ENCODE measurements at places on chromosomes 1 and 21.

DNA sequence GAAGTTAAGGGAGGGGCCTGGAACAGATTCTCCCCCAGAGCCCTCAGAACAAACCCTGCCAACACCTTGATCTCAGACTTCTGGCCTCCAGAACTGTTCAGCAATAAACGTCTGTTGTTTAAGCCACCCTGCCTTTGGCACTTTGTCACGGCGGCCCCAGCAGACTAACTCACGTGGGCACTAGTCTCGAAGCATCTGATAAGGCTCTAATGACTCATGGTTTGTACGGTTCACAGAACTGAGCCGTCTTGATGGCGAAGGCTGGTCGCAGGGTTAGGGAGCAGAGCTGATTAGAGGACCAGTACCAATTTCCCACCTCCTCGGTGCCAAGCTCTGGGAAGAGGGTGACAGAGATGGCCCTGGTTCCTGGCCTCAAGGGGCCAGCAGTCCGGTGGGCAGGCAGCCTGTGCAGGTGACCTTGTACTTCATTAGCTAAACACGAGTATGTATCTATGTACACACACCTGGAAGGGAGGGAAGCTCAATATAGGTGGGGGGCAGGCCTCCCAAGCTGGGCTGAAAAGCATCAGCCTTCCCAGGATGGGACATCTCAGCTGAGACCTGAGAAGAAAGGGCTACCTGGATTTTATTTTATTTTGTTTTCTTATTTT lies 112.8 kb downstream of the MRPS6 start:
- DNase-seq: no peak

GRCh38 chr21:42187976-42188653 lies 30.8 kb upstream of the ABCG1 start:
- no peak for DNase-seq

DNA sequence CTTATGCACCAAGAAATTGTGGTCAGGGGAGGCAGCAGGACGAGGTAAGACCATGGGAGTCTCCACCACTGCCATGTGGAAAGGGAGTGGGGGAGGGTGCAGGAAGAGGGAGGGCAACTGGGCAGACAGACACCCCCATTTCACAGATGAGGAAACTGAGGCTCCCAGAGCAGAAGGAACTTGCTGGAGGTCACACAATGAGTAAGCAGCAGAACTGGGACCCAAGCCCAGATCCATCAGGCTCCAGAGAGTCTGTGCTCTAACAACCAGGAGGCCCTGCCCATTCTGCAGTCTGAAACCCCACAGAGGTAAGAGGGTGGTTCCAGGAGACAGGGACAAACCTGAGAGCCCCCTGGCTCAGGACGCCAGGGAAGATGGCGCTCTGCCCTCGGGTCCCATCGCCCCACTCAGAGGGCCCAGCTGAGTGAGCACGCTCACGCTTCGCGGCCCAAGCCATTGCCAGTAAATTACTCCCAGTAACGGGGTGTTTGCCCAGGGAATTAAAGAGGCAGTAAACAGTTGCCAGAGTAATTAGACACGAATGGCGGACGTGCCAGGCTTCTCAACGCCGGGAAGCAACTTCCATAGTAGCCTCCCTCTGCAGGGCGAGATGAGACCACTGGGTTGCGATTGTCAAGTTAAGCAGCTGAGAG lies 59.2 kb downstream of the MATN1 start:
- DNase-seq: no peak

DNA sequence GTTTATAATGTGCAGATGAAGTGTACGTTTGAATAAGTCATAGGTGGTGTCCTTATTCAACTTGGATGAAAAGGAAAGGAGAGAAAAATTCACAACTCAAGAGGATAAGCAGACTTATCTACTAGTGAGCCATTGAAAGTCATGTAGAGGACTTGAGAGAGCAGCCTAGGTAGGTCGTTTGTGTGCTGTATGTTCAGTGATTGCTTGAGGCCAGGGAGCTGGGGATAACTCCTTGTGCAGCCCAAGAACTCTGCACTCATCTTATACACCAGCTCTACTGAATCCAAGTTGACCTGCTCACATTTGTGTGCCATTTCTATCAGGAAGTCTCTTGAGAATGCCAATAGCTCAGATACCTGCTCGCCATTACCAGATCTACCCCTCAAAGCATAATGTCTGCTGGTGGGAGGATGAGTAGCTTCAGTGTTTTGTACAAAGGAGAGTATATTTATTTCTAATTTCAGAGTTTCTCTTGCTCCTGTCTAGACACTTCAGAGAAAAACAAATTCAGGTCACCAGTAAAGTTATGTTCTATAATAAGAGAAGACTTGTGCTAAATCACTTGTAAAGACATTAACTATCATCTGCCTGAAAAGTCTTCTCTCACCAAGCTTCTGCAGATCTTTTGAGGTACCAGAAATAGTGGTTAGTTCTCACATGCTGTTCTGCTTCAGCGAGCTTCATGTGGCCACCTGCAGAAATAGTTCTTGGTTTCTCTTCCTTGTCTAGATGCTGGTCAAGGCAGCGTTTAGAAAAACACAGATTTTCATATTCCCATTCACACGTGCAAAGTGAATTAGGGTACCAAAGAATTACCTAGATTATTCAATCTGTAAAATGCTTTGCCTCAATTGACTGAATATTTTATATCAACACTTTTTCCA lies 10.8 kb downstream of the S1PR1 start:
- no peak for DNase-seq

GRCh38 chr1:158494796-158495195 lies 22.8 kb downstream of the OR10R2 start:
- DNase-seq: no peak

- no peak for DNase-seq
Observed at GRCh38 chr1:22907528-22907927, 65.1 kb downstream of the LACTBL1 start.

- peak; percentile 95 for DNase-seq
Observed at GRCh38 chr1:28259252-28259933, at the start of gene SESN2. Gene SESN2 (plus strand): TSS chr1:28259518. CDS start chr1:28259848, 330 bp downstream.

- no peak for DNase-seq
Observed at GRCh38 chr1:42961312-42962091, 2.8 kb upstream of the SLC2A1 start.

GRCh38 chr21:34179204-34179935 lies 106.0 kb downstream of the MRPS6 start:
- no peak for DNase-seq

DNA sequence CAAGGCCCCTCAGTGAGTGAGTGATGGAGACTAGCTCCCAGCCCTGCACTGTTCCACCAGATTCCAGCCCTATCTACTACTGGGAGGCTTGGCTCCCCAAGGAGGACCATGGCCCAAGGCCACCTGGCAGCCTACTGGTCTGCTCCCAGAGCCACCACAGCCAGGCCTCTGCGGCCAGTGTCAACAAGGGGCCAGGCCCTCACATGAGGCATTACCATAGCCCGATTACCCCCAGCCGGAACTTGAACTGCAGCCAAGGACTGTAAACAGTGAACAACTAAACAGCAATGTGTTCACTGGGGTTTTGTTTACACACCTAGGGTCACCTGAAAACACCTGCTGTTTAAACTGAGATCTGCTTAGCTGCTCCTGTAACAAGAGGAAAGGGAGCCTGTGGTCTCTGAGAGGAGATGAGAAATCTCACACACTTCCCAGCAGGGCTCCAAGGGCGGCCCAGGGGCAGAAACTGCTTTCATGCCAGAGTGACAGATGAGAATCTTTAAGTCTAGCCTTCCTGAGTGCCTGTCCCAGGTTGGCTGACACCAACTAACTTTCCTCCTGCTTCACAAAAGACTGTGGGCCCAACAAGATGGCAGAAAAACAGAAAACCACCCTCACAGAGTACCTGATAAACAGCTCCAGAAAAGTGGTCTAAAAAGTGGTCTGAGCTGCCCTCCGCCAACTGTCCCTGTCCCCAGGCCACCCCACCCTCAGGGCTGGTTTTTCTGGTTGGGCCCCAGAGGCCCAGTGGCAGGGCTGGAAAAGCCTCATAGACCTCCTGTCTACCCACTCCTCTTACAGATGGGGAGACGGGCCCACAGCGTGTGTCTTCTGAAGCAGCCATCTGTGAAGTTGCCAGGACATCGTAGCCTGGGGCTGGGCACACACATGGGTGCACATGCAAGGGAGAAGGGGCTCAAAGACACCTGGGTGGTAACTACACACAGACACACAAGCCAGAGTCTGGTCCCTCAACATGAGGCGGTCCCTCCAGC lies 28.8 kb downstream of the MEF2D start:
- DNase-seq: peak; percentile 89

DNA sequence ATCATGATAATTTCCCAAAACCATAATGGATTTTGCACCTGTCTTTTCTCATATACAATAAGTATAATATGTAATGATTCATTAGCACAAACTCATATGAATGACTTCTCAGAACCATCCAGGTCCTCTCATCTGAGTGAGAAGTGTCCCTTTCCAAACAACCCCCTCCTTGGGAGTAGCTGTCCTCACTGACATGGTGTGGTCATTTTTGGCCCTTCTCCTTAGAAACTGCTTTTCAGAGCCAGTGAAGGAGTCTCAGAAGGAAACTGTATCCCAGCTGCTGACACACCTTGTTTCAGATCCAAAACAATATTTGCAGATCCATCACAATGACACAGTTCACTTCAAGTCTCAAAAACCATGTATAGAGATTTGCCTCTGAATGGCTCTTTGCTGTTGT lies 95.5 kb downstream of the MIS18A start:
- DNase-seq: no peak

GRCh38 chr1:81912383-81912782 lies 111.6 kb downstream of the ADGRL2 start:
- DNase-seq: peak; percentile 46

- no peak for DNase-seq
Observed at GRCh38 chr21:25361097-25361496, 246.2 kb downstream of the MRPL39 start.

DNA sequence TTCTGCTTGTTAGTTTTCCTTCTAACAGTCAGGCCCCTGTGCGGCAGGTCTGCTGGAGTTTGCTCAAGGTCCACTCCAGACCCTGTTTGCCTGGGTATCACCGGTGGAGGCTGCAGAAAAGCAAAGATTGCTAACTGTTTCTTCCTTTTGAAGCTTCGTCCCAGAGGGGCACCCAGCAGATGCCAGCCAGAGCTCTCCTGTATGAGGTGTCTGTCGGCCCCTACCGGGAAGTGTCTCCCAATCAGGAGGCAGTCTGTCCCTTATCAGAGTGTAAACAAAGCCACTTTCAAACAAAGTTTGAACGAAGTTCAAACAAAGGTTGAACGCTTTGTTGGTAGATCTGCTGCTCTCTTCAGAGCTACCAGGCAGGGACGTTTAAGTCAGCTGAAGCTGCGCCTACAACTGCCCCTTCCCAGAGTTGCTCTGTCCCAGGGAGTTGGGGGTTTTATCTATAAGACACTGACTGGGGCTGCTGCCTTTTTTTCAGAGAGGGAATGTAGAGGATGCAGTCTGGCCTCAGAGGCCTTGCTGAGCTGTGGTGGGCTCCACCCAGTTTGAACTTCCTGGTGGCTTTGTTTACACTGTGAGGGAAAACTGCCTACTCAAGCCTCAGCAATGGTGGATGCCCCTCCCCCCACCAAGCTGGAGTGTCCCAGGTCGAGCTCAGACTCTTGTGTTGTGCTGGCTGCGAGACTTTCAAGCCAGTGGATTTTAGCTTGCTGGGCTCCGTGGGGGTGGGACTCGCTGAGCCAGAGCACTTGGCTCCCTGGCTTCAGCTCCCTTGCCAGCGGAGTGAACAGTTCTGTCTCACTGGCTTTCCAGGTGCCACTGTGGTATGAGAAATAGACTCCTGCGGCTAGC lies 401.8 kb downstream of the SRGAP2C start:
- DNase-seq: no peak

GRCh38 chr21:37869661-37870060 lies 46.6 kb downstream of the KCNJ6 start:
- no peak for DNase-seq

DNA sequence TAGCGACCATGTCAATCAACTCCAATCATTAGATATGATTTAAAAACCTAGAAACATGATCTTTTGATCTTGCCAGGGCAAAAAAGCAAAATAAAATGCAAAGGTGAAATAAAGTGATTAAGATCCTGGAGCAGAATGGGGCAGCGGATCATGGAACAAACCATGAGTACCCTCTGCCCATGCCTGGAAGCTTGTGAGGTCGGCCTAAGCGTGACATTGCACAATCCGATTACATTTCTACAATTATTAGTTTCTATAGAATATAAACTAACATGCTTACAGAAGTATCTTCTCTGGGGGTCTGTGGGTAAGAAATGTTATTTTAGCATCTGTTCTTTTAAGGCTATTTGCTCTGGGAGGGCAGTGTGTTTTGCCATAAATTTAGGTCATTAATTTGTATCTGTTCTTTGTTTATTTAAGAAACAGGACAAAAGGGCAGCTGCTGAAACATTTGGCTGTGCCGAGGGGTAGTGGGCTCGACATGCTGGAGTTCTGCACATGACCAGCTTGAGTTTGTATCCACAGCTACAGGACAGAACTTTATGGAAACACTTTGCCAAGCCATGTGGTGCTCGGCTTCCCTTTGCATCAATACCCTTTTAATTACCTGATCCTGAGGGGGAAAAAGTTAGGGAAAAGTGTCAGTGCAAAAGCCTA lies 55.9 kb downstream of the ZBTB18 start:
- no peak for DNase-seq

GRCh38 chr1:200337410-200337809 lies 72.4 kb downstream of the ZNF281 start:
- no peak for DNase-seq

- DNase-seq: no peak
Observed at GRCh38 chr1:200969726-200970561, 53.6 kb downstream of the KIF21B start.

- no peak for DNase-seq
Observed at GRCh38 chr21:42286416-42286815, 28.8 kb downstream of the TFF3 start.

DNA sequence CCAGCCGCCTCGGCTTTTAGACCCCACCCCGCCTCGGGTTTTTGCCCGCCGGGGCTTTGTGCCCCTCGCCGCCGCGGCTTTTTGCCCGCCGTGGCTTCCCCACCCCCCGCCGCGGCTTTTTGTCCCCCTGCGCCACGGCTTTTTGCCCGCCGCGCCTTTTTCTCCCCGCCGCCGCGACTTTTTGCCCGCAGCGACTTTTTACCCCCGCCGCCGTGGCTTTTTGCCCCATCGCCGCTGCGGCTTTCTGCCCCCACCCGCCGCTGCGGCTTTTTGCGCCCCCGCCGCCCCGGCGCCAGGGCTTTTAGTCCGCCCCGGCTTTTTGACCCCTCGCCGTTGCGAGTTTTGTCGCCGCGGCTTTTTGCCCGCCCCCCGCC lies 474.4 kb downstream of the FAM72C start:
- DNase-seq: no peak

GRCh38 chr1:16440131-16440469 lies 424 bp upstream of the NECAP2 start:
- DNase-seq: no peak

GRCh38 chr1:76005765-76006164 lies 68.8 kb upstream of the ST6GALNAC3 start:
- peak; percentile 72 for DNase-seq

Measured in NCI-H2171 treated with DMSO at 0.1 percent for 48 hours (cell line).